ENCODE measurements at places on chromosomes 6 and 20. TPM values are rescaled to one million over a fixed set of nuclear protein-coding genes. Genes with fewer than 3 reads are reported as not detected.

ZSCAN16 gene
- total RNA-seq: 5.8 TPM

DNA sequence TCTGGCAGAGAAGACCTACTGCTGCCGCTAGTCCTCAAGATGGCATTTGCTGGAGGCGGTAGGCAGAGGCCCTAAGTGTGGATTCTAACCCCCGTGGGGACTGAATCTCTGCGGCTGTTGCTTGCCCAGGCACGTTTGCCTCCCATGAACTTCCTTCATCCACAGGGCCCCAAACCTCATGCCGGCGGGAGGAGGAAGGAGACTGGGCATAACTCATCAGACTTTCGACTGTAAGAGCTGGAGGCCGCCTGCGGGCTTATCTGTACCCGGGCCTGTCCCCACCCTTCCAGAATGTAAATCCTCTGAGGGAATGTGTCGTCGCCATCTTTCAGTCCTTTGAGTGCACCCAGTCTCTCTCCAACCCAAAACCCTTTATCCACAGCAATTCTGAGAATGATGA, 990 bp downstream of the ZFP57 start:
- DNase-seq: no peak

DNA sequence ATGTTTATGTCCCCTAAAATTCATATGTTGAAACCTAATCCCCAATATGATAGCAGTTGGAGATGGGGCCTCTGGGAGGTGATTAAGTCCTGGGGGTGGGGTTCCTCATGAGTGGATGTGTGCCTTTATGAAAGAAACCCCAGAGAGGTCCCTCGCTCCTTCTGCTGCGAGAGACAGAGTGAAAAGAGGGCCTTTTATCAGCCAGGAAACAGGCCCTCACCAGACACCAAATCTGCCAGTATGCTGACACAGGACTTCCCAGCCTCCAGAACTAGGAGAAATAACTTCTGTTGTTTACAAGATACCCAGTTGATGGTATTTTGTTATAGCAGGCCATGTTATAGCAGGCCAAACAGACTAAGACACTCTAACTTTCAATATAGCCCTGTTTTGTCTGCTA, 100.9 kb upstream of the NFATC2 start:
- DNase-seq: no peak

ENPP5 gene
- total RNA-seq: 1.4 TPM

DNA sequence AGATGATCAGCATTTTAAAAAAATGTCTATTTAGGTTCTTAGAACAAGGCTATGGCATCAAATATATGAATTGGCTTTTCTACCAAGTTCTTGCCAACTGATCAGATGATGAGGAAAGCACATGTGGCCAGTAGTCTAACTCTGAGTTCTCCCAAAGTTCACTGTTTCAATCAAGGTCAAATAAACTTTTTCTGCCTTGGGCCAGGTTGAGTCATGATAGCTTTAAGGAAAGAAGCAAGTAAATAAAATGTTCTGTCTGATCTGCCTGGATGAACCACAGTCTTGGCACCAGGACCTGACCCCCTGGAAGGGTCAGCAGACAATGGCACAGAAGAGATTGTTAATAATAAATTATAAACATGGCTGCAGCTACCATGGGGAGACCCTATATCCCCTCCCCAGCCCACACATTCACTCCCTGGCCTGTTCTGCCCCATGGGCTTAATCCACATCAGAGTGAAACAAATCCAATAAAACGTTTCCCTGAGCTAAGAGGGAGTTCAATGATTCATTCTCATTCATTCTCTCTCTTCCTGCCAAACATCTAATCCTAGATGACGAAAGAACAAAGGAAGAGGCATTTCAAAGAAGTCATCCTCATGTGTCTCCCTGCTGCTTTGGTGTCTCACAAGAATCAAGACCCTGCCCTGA, 661.6 kb downstream of the DHX35 start:
- DNase-seq: no peak

GRCh38 chr20:10171864-10172751, 46.5 kb upstream of the SNAP25 start:
- no peak for DNase-seq

DNA sequence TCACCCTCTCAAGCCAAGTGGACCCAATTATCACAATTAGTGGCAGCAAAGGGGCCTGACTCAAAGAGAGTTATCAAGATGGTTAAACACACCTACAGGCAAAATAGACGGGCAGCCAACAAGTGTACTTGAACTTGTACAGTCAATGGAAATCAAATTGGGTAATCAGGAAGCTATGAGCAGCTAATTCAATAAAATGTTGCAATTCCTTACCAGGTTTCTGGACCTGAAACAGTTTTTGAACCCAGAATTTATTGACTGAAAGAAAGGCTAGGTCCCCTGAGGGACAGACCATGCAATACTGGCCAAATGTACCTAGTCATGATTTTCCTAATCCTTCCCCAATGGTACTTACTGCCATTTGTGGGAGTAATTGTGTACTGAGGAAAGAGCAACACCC, 679.8 kb downstream of the EPM2A start:
- DNase-seq: no peak

- DNase-seq: peak; percentile 66
Observed at GRCh38 chr6:2103765-2104523, 141.5 kb downstream of the GMDS start.

DNA sequence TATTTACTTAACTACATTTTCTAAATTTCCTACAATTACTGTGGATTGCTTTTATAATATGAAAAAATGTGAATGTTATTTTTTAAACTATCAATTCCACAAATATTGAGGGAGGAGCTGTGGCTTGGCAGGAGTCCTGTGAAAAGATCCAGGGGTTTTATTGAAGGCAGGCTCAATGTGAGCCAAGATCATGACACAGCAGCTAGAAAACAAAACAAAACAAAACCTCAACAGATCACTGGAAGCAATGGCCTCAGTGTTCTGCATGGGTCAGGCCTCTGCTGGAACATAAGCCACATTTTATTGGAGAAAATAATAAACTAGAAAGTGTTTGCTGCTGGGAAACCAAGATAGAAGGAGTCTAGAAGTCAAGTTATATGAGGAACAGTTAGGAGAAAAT, 19.4 kb upstream of the RCAN2 start:
- DNase-seq: no peak

GMPR gene
- 0.55 TPM for total RNA-seq

CD83 gene
- total RNA-seq: 0.73 TPM

DNA sequence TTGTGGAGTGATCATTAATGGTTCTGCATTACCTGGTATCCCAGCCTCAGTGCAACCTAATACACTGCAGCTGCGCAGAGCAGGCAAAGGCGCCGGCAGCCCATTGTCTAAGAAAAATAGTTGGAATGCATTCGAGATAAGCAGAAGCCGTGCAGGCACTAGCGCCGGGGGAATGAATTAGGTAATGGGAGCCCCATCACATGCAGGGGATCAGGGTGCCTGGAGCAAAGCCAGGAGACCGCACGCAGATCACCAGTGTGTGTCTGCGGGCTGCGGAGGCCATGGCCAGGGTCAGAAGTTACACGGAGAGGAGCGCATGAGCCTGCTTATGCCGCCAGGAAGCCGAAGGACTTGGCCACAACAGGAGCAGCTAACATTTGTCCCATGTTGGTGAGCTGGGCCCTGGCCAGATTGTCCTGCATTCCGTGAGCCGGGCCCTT, 156.8 kb downstream of the DLL1 start:
- no peak for DNase-seq

GRCh38 chr6:143845033-143845432, 1.9 kb downstream of the LTV1 start:
- DNase-seq: no peak

PRSS35 gene
- total RNA-seq: not detected

DNA sequence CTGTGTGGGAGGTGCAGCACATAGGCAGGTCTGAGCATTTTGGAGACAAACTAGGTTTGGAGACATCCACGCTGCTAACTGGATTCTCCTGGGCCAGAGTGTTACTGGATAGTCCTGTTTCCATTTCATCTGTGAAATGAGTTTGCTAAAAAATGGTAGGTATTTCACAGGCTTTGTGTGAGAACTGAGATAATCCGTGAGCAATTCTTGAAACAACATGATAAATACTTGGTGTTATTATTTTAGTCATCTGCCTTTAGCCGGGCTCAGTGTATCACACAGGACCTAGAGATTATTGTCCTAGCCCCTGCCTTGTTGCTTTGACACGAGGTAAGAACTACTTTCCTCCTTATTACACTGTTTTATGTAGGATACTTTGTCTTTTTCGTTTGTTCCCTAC, 63.0 kb downstream of the PRR18 start:
- no peak for DNase-seq

DNA sequence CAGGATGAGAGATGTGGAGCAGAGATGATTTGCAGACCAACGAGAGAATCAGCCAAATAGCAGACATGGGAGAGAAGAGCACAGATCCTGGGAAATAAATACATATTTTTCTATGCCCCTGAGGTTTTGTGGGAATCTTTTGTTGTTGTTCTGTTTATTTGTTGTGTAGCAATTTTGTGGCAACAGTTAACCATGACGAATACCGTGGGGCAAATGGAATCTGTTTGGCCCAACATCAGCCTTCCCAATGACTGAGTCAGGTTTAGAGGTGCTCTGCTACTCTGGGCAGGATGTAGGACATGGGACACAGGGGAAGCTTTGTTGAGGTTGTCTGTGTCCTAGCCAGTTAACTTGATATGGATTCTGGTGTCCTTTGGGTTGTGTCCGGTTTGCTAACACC, 7.9 kb upstream of the SLC2A10 start:
- no peak for DNase-seq

DNA sequence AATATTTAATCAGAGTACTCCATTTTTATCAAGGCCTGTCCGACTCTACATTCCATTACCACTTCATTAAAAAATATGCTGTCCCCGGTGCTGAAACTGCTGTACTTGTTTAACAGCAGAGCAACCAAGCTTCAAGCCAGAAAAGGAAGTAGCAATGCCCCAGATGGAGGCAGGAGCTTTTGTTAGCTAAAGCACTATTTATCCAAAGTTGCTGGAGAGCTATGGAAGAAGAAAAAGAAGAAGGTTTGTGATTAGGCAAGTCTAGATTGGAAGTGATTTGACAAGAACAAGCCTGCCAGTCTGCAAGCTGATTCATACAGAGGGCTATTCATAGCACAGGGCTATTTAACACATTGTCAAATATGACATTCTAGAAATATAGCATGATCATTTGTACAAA, 160.9 kb upstream of the SPTLC3 start:
- DNase-seq: peak; percentile 10

DNA sequence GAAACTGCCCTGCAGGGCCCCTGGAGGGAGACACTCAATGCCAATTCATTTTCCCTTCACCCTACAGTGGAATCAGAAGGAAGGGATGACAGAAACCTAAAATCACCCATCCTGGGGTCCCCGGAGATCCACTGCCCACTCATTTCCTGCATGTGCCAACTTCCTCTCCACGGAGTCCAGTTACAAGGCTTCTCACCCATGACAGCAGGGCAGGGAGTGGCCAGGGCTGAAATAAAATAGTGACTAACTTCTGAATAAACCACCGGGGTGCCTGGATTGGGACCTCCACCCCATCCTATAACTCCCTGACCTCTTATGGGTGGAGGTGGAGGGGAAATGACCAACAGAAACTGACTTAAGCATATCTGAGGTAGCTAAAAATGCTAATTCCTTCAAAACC, 362.3 kb downstream of the MAFB start:
- no peak for DNase-seq

PHF20 gene
- 47.2 TPM for total RNA-seq

DNA sequence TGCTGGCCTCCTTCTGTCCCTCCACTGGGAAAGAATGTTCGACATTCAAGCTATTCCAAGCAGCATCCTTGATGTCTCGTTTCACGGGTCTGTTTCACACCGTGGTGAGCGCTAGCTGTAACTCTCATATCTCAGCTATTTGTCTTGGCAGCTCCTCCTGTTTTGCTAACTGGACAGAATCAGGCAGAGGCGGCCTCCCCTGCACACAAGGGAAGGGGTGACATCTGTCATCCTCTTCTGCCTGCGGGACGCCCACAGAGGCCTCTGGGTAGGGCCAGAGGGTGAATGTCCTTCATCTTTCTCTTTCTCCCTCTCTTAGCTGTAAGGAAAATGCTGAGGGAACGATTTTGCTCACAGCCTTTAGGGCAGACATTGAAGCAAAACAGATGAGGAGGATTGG, 232.8 kb upstream of the GMDS start:
- no peak for DNase-seq

- DNase-seq: no peak
Observed at GRCh38 chr6:44675449-44675848, 287.9 kb downstream of the CDC5L start.

DNA sequence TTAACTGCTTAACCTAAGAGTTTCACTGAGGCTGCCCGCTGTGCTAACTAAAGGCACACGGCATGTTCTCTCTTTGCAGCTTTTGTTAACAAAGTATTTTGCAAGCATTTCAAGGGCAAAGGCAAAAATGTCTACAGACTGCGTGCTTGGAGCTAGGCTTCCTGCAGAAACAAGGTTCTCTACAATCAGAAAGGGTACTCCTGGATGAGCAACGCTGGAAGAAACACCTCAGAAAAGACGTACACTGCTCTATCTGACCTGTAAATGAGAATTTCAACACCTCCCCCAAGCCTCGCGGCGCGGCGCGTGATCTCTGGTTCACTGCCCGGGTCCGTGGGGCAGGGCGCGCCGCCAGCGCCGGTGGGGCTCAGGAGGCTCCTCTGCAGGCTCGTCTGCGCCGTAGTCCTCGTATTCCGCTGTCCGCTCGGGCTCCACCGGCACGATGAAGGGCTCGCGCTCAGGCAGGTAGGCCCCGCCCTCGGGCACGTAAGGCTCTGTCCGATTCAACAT, 120.9 kb downstream of the COL12A1 start:
- no peak for DNase-seq

DNA sequence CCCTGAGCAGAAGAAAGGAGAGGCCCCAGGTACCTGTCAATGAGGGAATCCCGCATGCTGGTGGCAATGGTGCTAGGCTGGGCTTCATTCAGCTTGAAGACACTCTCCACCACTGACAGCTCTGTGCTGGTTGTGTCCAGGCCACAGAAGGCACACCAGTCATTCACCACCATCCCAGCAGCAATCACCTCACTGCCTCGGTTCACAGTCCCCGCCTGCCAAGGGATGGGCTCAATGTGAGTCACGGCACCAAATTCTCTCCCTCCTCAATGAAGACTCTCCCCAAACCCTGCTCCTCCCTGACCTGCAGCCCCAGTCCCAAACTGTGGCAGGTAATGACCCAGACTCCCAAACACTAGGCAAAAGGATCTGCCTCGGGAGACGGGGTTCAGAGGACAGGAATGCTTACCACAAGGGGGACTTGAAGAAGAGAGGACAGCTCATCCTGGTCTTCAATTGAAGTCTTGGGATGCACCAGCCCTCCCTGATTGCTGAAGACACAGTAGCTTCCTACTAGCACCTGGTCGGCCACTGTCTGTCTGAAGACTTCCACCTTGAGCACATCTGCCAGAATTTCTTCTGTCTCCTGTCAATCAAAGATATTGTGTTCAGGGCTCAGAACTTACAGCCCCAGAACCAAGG, 1.7 kb upstream of the MMP24OS start:
- DNase-seq: no peak

EYS gene
- 0.13 TPM for total RNA-seq

CITED2 gene
- 44.4 TPM for total RNA-seq

VSTM2L gene
- total RNA-seq: not detected

ROS1 gene
- total RNA-seq: not detected

OR2H1 gene
- total RNA-seq: not detected
